Occipital lobe (tissue), 3 donors: ENCODE measurements at places on chromosomes 16 and 17. TPM values are rescaled to one million over a fixed set of nuclear protein-coding genes. Genes with fewer than 3 reads are reported as not detected.

Gene CLEC18A
- not detected for total RNA-seq

Gene RFNG
- total RNA-seq, result 14.5 TPM

Gene GPR142
- total RNA-seq, result not detected

Gene MYO15B
- 15.9 TPM for total RNA-seq

Gene IRF8
- 9.8 TPM for total RNA-seq

Gene KRT12
- not detected for total RNA-seq

Gene KRTAP3-1
- not detected for total RNA-seq

Gene CD79B
- total RNA-seq, result not detected

Gene LGALS9
- total RNA-seq, result 1.9 TPM

Gene ATP2A1
- total RNA-seq, result 0.16 TPM

Gene OR4D1
- total RNA-seq, result under 0.01 TPM

Gene CRHR1
- total RNA-seq, result 6.6 TPM

Gene LDHD
- total RNA-seq, result 0.31 TPM

Gene SPNS1
- total RNA-seq, result 17.8 TPM

Gene KRT9
- total RNA-seq, result not detected

Gene KRTAP2-3
- total RNA-seq, result not detected

Gene MMP28
- total RNA-seq, result 8.9 TPM

Gene CTRL
- 1.4 TPM for total RNA-seq

Gene CCL11
- not detected for total RNA-seq

Gene PRAC1
- not detected for total RNA-seq

Gene PDPK1
- total RNA-seq, result 30.9 TPM

Gene NPIPB8
- total RNA-seq, result not detected

Gene TLCD2
- total RNA-seq, result 0.47 TPM

Gene GJD3
- 0.31 TPM for total RNA-seq

Gene OMG
- 9.4 TPM for total RNA-seq

Gene TAT
- total RNA-seq, result 0.31 TPM

Gene CHRNE
- total RNA-seq, result 0.62 TPM

Gene DNAJC7
- 78.0 TPM for total RNA-seq

Gene CLEC3A
- not detected for total RNA-seq
